GM03348 (cell line): ENCODE measurements at places on chromosomes 2 and 18.

DNA sequence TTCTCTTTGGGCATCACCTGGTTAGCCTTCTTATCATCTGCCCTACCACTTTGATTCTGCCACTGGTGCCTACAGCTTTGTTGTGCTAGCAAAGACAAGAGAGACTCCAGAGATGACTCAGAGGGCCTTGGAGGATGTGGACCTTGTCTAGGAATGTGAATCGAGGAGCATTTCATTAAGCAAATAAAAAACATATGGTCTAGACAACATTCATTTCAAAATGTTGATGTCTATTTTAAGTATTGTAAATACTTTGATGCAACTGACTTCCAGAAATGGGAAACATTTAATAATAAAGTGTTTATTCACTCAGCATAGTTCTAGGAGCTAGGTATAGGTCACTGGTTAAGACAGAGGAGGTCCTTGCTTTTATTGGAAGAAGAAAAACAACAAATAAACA, 195.5 kb downstream of the CDCA7 start:
- DNase-seq: peak; percentile 69

DNA sequence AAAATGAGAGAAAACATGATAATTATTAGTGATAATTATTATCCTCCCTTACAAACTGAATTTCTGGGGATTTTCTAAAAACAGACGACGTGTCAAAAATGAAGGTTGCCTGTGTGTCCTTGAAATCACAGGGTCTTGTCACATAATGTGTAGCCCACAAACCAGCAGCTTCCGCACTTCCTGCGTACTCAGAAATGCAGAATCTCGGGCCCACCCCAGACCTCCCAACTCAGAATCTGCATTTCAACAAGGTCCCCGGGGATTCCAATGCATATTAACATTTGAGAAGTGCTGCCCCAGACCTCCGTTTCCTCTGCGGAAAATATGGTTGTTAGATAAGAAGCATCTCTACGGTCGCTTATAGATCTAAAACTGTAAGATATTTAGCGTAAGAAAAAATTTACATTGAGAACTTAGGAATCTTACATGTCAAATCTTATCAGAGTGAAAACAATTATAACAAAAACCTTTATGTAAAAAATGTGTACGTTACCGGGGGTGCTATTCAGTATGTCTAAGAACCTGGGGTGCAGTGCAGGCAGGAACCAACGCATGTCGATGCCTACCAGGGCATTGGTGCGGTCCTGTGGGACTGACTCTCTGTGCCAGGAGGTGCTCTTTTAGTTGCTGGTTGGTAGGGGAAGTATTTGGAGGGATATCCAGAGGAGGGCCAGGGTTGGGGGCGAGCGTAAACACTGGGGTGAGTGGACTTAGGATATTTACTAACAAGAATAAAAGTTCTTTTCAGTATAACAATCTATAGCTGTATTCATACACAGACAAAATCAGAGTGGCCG, 15.2 kb downstream of the CDKL4 start:
- DNase-seq: no peak

GRCh38 chr2:9738062-9738461, 105.2 kb upstream of the TAF1B start:
- no peak for DNase-seq

DNA sequence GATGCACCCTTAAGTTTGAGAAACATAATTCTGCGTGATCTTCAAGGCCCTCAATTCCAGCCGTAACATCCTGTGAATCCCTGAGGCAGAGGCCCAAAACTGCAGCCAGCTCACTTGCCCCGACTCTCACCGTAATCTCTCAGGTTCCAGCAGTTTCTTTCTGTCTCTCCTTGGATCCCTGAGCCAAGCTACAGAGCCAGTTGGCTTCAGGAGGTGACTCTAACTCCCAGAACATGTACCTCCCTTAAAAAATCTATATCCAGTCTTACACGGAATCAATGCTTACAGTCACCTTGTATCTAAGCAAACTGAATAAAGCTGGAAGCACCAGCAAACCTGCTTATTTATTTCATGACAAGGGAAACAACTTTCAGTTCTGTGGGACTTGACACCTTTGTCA, 300.4 kb downstream of the SETBP1 start:
- no peak for DNase-seq

DNA sequence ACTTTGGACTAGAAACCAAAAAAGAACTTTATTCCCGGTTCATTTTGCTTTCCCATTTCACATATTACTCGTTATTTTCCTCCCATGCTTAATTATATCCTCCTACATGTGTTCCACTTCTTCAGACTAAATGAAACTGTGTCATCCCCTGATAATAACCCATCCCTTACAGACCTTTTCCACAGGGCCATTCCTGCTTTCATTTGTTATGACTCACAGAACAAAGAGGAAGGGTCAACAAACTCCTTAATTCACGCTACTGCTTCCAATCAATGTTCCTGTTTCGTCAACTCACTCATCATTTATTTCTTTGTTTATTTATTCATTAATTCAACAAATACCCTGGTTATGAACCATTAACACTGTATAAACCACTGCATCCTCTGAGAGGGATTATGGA, 104.5 kb downstream of the ZEB2 start:
- DNase-seq: no peak

GRCh38 chr2:171432969-171433762, 624 bp downstream of the METTL8 start:
- DNase-seq: peak; percentile 26

DNA sequence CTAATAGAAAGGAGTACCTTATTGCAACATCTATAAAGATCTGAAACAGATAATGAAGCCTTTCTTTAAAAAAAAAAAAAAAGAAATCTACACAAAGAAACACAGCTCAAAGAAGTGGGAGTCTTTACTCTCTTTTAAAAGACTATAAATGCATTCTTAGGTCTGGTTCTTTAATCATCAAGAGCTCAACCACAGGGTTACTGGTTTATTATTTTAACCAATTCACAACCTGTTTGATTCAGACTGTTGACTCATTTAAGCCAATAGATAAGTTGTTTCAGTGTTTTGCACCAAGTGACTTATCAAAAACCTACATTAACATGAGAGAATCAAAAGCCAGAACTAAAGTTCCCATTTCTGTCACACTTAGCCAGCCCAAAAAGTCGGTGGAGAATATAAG, 93.1 kb downstream of the TCF4 start:
- DNase-seq: no peak

DNA sequence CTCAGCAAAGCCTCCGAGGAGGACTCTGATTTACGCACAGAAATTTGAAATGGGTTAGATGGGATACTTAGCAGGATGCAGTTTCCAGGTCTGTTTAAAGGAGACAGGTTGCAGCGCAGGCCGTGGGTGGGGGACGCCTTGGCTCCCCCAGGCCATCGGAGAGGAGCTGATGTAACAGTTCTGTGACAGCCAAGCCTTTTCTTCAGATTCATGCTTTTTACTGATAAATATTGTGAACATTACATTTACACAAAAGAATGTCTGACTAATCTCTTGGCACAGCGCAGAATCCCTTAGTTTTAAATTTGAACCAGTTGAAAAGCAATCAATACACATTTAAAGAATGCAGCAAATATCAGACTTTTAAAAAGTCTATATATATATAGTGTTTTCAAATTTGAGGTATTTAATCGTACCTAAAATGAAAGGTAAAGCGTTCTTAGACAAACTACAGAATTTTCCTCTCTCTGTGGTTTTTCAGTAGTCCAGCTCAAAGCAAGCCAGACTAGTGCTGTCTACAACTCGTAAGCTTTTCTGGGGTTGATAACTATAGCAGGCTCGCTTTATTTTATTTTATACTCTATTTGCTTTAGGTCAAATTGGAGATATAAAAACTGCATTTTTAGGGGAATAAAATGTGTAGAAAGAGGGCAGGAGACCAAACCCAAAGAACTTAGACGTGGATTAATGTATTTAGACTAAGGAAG, 221.9 kb downstream of the PIEZO2 start:
- DNase-seq: peak; percentile 66

DNA sequence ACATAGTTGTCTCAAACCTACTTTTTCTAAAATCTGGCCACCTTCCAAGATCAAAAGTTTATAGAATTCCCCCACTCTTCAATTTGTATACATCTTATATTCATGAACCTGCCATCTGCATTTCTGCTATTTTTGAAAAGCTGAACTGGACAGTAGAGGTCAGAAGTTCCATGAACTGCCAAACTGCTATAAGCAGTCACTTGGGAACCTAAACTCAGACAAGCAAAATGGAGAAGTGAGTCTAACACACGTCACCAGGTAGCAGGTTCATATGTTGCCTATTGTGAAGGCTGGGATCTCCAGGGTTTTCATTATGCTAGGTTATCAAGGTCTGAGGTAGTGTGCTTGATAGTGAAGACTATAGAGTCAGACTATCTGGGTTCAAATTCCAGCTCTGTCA, 2.0 kb upstream of the MYO1B start:
- no peak for DNase-seq

DNA sequence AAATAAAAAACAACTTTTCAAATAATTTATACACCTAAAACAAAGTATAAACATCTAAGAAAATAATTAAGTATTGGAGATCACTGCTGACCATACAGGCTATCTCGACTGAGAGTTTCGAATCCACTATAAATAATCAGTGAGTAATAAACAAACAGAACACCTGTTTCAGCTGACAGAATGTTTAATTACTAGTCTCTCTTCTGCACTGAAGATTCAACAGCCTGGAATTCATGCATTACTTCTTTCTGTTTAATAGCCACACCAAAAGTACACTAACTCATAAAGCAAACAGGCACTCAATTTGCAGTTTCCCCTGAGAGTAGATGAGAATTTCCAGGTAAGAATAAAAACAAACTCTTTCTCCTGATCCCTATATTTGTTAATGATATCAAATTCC, 138.5 kb downstream of the RBMS1 start:
- no peak for DNase-seq

DNA sequence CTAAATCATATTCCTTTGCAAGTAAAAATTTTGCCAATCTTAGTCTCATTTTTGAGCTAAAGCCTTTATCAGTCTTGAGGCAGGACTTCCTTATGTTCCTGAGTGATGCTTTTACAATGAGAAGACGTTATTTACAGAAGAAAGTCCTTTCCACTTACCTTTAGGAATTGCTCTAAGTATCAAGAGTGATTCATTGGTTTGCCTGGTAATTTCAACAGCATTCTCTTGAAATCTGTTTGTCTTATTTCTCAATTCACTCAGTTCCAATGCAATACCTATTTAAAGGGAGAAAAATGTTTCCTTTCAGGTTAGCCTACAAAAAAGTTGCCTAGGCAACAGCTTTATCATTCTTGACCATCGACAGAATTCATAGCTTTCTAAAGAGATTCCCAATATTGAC, 137.2 kb downstream of the LAMA1 start:
- DNase-seq: no peak

GRCh38 chr2:119178776-119179175, 20.2 kb upstream of the C1QL2 start:
- DNase-seq: no peak

DNA sequence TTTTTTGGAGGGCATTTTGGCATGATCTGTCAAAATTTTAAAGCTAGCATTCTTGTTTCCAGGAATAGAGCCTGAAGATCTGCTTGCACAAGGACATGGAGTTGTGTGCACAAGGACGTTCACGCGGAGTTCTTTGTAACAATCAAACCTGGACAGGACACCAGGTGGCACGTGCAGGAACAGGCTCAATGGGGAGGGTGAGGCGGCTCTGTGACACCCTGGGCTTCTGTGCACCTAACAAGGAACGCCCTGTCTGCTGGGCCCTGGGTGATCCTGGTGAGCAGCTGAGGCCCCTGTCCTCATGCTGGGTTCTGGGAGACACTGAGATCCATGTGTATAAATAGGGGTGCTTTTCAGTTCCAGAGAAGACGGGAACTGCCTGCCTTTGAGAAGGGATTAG, 93.1 kb upstream of the PXDN start:
- DNase-seq: no peak

DNA sequence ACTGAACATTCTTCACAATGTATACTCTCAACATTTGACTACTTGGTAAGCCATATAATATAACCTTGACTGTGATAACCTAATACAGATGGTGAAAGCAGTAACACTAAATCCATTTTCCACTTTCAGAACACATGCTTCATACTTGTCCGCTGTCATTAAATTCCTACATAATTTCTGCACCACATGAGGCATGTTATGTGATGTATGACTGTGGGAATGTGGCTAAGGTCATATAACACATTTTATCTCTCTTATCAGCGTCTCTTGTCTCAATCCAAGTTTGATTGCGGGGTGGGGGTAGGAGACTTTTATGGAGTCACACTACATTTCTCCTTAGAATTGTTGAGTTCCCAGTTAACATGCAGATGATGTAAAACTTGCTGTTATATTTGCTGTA, 110.9 kb downstream of the MTCL1 start:
- DNase-seq: no peak

GRCh38 chr2:43228321-43228751, 1.9 kb upstream of the ZFP36L2 start:
- DNase-seq: no peak

DNA sequence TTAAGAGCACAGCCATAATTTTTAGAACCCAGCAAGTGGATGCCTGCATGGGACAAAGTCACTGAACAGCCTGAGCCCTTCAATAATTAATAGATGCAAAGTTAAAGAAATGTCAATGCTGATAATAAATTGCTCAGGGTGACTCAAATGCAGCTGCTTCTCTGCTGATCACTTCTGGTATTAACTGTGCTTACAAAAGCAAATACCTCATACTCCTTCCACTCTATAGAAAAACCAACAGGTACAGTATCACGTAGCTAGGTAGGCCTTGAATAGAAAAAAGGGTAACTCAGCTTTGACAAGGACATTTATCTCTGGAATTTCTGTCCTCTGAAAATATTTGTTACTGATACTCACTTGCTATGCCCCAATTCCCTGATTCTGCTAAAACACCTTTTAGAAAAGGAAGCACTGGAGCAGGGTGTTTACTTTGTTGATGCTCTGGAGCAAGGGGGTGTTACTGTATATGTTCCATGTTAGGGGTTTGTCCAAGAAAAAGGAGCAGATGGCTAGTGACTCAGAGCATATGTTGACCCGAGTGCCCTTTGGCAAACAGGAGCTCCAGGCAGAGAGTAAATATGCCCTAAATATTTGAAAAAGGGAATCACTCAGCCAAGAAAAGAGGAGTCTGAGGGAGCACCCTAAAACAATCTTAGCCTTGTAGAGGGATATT, 59.1 kb upstream of the RTN4 start:
- DNase-seq: no peak

- DNase-seq: no peak
These were observed 61.4 kb downstream of the RBM43 start for GRCh38 chr2:151200277-151200676.
